ENCODE measurements at places on chromosomes 3 and 15.
A peak's percentile ranks its signal among the peaks of the same experiment; 100 is the strongest.

- no peak for DNase-seq
These were observed 10.7 kb downstream of the NFKBIZ start for GRCh38 chr3:101859882-101860448.

GRCh38 chr3:194328053-194328657, 23.0 kb downstream of the CPN2 start:
- DNase-seq = no peak

GRCh38 chr3:157051055-157051454, 108.9 kb downstream of the CCNL1 start:
- no peak for DNase-seq

- no peak for DNase-seq
These were observed 9.7 kb upstream of the ARID3B start for GRCh38 chr15:74531144-74531811.

- DNase-seq = no peak
These were observed 239.7 kb upstream of the BHLHE40 start for GRCh38 chr3:4739289-4740236.

- no peak for DNase-seq
These were observed 56.5 kb downstream of the TMEM266 start for GRCh38 chr15:76116138-76116885.

DNA sequence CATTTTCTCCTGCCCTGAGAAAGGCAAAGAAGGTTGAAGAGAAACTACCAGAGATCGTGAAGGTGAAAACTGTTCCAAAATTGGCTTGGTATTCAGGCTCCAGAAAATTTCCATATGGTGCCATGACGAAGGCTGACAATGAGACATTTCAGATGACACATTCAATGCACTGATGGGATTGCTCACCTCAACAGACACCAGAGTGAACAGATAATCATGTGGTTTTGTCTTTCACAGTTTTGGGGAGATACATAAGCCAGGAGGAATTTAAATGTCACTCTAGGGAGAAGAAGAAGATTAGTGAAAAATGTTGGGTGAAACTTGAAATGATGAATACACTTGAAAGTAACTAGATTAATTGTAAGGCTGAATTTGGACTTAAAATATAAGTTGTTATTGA, 339.7 kb upstream of the EPHA3 start:
- DNase-seq = no peak

DNA sequence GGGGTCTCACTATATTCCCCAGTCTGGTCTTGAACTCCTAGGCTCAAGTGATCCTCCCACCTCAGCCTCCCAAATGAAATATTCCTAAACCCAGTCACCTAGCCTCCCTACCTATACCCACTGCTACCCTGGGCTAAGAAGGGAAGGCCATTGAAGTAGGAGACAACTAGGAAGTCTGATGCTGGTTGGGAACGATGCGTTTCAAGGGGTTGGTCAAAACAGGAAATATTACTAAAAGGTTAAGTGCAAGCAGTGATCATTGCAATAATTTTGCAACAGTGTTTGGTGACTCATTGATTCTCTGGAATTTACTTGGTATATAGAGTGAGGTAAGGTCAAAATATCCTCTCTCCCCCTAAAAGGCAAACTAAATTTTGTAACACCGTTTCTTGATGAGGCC, 4.6 kb upstream of the UQCRC1 start:
- DNase-seq = peak; percentile 68

GRCh38 chr15:78399091-78399490, 38.9 kb upstream of the IREB2 start:
- no peak for DNase-seq

GRCh38 chr15:31523655-31524049, 197.0 kb downstream of the KLF13 start:
- no peak for DNase-seq

DNA sequence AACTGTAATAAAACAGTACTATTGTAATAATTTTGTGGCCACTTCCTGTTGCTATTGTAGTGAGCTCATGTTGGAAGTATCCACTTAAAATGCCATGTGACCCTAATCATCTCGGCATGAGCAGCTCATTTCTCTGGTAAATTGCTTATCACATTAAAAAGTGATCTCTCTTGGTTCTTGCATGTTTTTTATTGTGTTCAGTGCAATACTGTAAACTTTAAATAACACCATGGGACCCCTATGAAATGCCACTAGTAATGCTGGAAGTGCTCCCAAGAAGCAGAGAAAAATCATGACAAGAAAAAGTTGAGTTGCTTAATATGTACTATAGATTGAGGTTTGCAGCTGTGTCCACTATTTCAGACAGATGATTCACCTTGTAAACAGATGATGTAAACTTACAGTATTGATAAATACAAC, 45.6 kb downstream of the NMD3 start:
- DNase-seq = peak; percentile 73

GRCh38 chr3:153602801-153603200, 440.8 kb downstream of the RAP2B start:
- no peak for DNase-seq

DNA sequence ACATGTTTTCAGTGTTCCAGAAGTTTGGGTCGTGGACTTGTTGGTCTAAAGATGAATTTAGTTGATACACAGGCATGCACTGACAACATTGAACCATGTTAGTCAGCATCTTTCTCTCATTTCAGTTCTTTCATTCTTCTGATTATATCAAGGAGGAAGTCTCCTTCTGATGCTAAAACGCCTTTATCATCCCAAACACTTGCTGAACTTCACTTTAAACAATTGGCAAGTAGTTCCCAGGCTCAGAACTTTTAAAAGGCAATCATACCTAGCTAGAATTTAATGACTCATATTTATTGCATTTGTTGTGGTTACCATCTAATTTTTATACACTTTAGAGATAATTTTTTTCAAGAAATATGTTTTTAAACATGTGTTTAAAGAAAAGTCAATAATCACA, 15.9 kb downstream of the LMCD1 start:
- DNase-seq = no peak

DNA sequence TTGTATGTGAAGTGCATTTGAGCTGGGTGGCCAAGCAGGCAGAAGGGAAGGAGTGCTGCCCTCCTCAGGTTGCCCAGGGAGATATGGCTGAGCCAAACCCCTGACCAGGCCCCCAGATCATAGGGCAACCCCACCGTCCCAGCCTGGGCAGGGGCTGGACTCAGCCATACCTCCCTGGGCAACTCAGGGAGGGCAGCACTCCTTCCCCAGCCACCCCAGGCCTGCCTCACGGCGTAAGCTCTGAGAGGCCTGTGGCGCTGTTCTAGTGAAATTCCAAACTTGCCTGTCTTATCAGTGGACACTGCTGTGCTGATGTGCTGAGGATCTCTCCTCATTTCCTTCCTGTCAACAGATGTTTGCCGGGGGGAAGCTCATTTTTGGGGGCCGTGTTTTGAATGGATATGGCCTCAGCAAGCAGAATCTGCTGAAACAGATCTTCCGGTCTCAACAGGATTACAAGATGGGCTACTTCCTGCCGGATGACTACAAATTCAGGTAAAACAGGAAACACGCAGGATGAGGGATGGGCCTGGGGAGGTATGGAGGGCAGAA, 57.6 kb upstream of the FGD5 start:
- DNase-seq = no peak

GRCh38 chr15:80201256-80202015, 48.6 kb downstream of the FAH start:
- DNase-seq = no peak

DNA sequence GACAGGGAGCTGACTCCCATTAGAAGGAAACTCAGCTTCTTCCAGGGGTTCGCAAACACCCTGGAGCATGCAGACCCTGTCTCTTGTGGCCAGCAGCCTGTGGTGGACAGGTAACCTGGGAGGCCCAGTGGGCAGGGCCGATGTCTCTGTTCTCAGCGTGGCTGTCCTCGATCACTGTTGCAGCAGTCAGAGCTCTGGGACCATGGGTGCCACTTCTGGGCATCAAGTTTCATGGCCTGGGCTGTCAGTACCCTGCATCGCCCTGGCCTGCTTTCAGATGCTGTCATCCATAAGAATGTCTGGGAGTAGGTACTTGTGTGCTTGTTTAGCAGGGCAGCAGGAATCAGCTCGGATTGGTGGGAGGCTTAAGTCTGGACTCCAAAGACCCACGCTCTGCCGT, 54.4 kb downstream of the SLC6A6 start:
- no peak for DNase-seq

- no peak for DNase-seq
These were observed 50.4 kb downstream of the TFDP2 start for GRCh38 chr3:142098964-142099363.

- no peak for DNase-seq
These were observed 11.3 kb downstream of the PRICKLE2 start for GRCh38 chr3:64213962-64214379.

DNA sequence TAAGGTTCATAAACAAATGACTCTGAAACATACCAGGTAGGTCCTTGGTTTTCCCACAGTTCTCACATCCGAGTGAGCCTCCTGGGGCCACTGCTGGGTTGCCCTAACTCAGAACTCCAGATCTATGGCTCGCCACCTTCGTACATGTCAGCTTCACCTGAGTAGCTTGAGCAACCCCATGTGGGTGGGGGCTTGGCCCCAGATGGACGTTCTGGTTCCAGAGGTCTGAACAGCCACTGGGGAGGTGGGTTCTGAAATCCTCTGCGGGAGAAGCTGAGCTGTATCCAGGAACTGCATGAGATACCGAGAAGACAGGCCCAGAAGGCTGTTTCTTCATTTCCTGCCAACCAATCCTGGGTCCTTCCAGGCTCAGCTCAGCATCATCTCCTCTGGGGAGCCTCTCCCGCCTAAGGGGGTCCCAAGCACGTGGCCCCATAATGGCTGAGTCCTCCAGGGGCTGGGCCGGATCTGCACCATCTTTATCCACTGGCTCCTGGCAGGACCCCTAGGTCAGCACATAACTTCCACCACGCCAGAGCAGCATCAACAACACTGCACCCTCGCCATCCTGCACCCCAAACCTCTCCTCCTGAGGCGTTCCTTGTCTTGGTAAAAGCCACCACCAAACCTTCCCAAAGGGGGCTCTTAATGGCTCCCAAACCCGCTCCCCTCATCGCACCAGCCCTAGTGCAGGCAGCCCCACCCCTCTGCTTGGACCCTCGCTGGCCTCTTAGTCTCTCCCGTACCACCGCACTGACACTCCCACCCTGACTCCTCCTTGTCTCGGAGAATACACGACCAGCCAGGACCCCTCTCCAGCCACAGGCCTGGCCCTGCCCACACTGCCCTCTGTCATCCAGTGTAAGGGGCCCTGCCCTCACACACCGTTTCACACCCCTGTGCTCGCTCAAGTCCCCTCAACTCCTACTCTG, 39.8 kb downstream of the PCSK6 start:
- no peak for DNase-seq

GRCh38 chr3:49750056-49750455, 26.3 kb upstream of the GMPPB start:
- no peak for DNase-seq

- DNase-seq = no peak
These were observed 20.9 kb downstream of the MRAS start for GRCh38 chr3:138369151-138369900.

DNA sequence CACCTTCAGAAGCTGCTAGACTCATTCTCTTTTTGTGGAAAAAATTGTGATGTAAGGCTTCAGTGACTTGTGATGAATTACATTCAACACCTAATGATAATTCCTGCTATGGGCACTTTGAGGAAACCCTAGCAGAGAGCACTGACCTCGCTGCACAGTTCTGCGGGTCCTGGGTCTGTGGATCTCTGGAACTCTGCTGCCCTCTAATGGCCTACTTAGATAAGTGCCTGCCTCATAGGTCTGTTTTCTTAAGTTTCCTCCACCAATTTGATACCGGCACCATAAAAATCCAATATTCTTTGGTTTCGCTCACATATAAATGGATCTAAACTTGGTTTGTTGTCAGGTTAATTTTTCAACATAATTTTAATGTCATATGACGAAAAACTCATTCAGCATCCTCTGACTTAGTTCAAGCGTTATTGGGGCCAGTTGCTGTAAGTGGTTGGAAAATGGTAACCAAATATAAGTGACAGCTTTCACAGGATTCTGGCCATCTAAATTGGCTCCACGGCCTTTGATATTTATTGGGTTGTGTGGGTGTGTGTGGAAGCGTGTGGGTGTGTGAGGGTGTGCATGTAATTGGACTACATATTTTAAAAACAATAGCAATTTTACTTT, 10.4 kb downstream of the SLITRK3 start:
- DNase-seq = no peak

- DNase-seq = no peak
These were observed 105.1 kb downstream of the SNRPN start for GRCh38 chr15:25059698-25060471.

DNA sequence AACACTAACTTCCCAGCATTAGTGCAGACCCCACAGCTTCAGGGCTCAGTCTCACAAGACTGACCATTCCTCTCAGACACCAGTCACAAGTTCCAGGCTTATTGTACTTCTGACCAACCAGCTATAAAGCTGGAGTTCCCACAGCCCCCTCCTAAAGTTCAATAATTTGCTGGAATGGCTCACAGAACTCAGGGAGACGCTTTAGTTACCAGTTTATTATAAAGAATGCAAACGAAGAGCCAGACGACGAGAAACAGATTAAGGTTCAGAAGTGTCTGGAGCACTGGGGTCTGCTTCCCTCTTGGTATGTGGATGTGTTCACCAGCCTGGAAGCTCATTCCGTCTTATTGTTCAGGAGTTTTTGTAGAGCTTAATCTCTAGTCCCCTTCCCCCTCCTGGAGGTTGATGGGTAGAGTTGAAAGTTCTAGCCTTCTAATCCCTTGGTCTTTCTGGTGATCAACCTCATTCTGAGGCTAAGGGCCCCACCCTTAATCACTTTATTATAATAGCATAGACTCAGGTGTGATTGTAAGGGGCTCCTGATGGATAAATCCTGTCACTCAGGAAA, 4.8 kb upstream of the CSRNP1 start:
- no peak for DNase-seq

Data from GM04503 (cell line).